Stimulated activated CD8-positive, alpha-beta memory T cell treated with anti-CD3 and anti-CD28 coated beads, Interleukin-2, amount 100 ng/mL, for 1 hour (primary cell): ENCODE measurements at places on chromosomes 11 and 22.

- DNase-seq, result no peak
Observed at GRCh38 chr11:28108958-28109357, 770 bp downstream of the METTL15 start.

DNA sequence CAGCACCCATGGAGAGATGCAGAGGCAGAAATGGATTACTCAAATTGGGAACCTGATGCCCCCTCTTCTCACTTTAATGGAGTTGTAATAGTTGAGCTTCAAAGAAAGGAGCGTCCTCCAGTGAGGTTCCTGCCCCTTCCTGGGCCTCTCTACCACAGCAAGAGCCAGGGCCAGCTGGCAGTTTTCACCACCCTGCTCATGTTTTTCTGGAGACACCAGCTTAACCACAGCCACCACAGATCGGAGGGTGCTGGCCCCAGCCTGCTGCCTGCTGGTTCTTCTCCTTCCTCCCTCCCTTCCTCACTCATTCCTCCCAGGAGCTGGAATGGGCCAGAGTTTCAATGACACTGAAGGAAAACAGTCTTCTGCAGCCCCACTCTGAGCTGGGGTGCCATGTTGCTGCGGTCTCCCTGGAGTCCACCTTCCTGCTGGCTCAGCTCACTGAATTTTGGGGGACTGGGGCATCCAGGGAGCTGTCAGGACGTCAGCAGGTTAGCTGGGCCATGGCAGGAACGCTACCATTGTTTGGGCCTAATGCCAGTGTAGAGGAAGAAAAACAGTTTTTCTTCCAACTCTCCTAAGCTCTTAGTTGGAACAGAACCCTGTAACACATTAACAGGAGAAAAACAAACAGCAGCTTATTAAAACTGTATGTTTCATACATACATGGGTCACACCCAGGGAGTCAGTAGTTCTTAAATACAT is 57.7 kb downstream of the TRAF6 start:
- DNase-seq, result no peak

DNA sequence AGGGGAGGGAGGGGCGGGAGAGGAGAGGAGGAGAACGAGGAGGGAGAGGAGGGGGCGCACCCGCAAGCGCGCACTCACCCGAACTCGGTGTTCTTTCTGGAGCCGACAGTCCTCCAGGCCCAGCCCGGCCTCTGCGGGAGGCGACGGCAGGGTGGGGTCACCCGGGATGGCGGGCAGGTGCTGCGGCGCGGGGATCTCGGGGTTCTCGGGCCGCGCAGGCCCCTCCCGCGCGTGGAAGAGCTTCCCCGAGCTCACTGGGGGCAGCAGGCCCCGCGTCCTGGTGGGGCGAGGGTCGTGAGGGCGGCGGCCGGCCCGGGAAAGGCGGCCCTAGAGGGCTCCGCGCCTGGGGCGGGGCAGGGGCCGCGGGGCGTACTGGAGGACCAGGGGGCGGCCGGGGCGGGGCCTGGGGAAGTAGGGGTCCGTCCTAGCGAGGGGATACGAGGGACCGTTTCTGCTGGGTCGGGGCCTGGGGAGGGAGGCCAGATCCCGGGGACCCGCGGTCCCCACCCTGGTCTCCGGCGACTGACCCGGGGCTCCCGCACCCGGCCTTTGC is 5.2 kb downstream of the LMNTD2 start:
- no peak for DNase-seq

- DNase-seq, result no peak
Observed at GRCh38 chr11:36034551-36035331, 90.9 kb downstream of the LDLRAD3 start.

GRCh38 chr11:32279672-32280071 is 155.7 kb downstream of the WT1 start:
- no peak for DNase-seq

GRCh38 chr11:128859563-128860441 is 7.3 kb downstream of the KCNJ1 start:
- peak; percentile 51 for DNase-seq

DNA sequence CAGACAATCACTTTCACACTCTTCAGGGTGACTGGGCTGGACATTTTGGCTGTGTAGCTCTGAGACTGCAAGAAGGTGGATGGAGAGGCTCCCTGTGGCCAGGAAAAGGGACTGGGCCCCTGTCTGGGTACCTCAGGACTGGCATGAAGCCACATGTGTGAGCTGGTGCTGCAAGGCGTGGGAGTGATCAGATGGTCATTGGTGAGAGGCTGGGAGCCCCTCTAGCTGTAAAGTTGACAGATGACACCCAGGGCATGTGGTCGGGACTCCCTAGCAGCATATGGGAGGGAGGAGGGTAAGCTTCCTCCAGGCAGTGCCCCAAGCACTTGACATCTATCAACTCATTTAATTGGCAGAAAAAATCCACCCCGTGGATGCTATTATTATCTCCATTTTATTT is 18.9 kb upstream of the CABP2 start:
- DNase-seq, result no peak

GRCh38 chr11:61586792-61587430 is 6.0 kb upstream of the SYT7 start:
- no peak for DNase-seq

GRCh38 chr11:7512525-7513233 is 1.1 kb upstream of the PPFIBP2 start:
- DNase-seq, result no peak

DNA sequence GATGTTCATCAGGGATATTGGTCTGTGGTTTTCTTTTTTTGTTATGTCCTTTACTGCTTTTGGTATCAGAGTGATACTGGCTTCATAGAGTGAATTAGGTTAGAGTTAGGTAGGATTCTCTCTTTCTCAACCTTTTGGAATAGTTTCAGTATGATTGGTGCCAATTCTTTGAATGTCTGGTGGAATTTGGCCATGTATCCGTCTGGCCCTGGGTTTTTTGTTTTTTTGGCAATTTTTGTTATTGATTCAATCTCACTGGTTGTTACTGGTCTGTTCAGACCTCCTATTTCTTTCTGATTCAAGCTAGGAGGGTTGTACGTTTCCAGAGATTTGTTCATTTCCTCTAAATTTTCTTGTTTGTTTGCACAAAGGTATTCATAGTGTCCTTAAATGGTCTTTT is 54.4 kb downstream of the ATXN10 start:
- no peak for DNase-seq

GRCh38 chr11:88813233-88813915 is 252.4 kb downstream of the GRM5 start:
- DNase-seq, result no peak
